ENCODE measurements at places on chromosomes 16 and 17. TPM values are rescaled to one million over a fixed set of nuclear protein-coding genes. Genes with fewer than 3 reads are reported as not detected.

Gene VMO1
- polyA plus RNA-seq: not detected

Gene FOXJ1
- polyA plus RNA-seq: not detected

Gene CCL1
- polyA plus RNA-seq: not detected

Gene CCDC200
- polyA plus RNA-seq: not detected

Gene OR2C1
- polyA plus RNA-seq: not detected

Gene SULT1A1
- 6.5 TPM for polyA plus RNA-seq

Gene KRT9
- not detected for polyA plus RNA-seq

DNA sequence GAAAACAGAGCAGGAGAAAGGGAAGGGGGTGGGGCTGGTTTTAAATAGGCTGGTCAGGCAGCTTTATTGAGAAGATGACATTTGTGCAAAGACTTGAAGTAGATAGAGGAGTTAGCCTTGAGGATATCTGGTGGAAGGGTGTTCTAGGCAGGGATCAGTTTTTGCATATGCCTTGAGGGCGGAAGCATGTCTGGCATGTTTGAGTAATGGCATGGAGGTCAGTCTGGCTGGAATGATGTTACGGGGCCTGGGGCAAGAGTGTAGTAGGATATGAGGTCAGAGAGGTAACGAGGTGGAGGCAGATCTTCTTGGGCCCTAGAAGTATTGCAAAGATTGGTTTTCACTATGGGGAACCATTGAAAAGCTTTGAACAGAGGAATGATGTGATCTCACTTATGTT, 4.8 kb downstream of the RABEP1 start:
- peaks cover 12% of the 10 kb centered on the region for H3K27me3 ChIP-seq
- no peak overlapping the region for H3K27ac ChIP-seq
- DNase-seq: no peak
- H3K4me1 ChIP-seq: peaks cover 47% of the 10 kb centered on the region

DNA sequence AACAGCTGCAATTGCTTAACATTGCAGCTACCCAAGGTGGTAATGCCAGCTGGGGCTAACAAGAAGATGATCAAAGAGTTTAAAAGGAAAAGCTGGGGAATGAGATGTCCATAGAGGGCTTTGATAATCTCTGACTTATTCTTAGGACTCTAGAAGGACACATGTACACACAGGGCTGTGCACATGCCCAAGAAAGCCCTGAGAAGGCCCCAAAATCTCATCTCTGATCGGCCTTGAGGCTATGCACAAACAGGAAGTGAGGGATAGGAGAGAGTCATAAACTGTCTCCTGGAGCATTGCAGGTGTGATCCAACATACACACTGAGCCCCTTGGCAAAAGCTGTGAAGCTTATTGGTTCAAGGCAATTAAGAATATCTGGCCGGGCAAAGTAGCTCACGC, 17.2 kb upstream of the RABEP1 start:
- H3K4me1 ChIP-seq: no peaks in the 10 kb centered on the region
- no peaks in the 10 kb centered on the region for H3K36me3 ChIP-seq
- no peak overlapping the region for H3K4me3 ChIP-seq
- H3K27me3 ChIP-seq: no peaks in the 10 kb centered on the region

- no peak overlapping the region for H3K4me3 ChIP-seq
- no peak overlapping the region for H3K27ac ChIP-seq
- peaks cover 2% of the 10 kb centered on the region for H3K27me3 ChIP-seq
- no peak for DNase-seq
- H3K36me3 ChIP-seq: no peaks in the 10 kb centered on the region
These were observed 17.3 kb downstream of the MGRN1 start for GRCh38 chr16:4641895-4642294.

DNA sequence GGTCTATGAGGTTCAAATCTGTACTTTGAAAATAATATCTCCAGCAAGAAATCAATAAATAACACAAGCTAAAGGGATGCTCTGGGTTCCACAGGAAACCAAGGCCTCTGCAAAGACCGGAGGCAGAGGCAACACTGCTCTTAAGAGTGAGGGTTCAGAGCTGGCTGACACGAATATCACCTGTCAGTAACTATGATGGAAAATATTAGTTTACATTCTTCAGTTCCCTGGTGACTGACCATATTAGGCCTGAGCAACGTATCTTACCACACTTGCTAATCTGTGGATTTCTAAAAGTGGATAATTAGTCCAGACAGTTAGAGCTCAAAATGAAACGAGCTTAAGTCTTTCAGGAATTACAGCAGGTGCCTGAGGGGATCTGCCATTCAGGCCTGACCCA, 459.3 kb downstream of the HS3ST3B1 start:
- H3K4me3 ChIP-seq: no peak overlapping the region
- DNase-seq: no peak
- no peak overlapping the region for H3K27ac ChIP-seq
- peaks cover 6% of the 10 kb centered on the region for H3K4me1 ChIP-seq
- H3K36me3 ChIP-seq: no peaks in the 10 kb centered on the region
- H3K27me3 ChIP-seq: no peaks in the 10 kb centered on the region

DNA sequence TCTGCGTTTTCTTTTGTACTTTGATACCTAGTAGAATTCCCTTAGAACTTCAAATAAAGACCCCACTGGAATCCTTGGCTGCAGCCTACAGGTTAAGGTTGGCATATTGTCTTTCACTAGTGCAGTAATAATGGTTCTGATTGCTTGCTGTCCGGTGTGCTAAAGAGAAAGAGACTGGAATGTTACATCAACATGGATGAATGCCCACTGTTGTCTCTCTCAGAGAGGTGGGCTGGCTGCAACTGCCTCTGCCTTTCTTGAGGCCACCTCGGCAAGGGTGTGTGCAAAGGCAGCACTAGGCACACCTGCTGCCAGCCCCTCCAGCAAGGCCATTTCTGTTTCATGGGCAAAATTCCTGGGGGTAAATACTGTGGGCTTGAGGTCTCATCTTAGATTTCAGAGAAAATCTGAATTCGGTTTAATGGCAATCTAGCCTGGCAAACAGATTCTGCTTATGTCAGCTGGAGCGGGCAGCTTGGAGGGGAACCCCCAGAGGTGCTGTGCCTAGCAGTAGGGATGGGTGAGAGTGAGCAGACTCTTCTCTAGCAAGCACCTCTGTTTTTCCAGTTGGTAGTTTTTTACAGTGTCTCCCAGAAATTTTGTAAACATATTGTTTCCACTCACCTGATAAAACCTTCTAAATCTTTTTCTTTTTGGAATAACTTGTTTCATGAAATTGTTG, 54.0 kb downstream of the MRTFB start:
- H3K27me3 ChIP-seq: no peaks in the 10 kb centered on the region
- no peak for DNase-seq
- no peak overlapping the region for H3K4me3 ChIP-seq
- no peaks in the 10 kb centered on the region for H3K36me3 ChIP-seq
- no peak overlapping the region for H3K27ac ChIP-seq

- peak; percentile 53 for DNase-seq
- peaks cover 22% of the 10 kb centered on the region for H3K4me1 ChIP-seq
- H3K4me3 ChIP-seq: peak overlapping the region; percentile 85
These were observed 441 bp downstream of the VASN start for GRCh38 chr16:4372001-4372577.

DNA sequence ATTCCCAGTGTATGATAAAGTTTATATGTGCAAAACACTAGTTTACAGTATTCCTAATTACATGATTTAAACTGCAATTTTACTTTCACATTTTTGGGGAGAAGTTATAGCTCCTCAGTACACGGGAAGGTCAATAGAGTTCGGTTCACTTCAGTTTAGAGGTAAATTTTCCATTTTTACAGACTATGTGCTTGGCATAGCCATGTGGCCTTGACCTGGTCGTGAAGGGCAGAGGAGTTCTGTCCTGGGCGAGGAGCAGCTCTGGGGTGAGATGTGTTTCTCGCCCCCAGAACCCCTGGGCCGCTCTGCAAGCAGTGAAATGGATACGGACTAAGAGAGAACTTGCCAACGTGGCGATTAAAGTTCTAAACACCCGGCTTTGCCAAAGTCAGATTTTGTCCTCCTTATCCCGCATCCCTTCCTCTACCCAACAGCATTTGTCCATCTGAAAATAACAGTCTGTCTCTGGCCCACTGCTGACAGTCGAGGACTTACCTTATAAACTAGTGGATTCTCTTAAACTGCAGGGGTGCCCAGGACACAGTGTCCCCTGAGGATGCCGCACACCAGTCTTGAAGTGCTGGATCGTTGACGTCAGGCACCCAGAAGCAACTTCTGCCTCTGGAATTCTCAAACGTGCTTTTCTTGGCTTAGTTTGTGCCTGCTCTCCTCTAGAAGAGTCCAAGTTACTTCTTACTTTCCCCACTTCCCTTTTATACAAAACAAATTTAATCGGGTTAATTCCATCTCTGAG, 1.5 kb upstream of the SIAH1 start:
- no peaks in the 10 kb centered on the region for H3K36me3 ChIP-seq
- H3K27ac ChIP-seq: no peak overlapping the region
- peaks cover 16% of the 10 kb centered on the region for H3K4me1 ChIP-seq
- no peak overlapping the region for H3K4me3 ChIP-seq
- H3K27me3 ChIP-seq: peaks cover 9% of the 10 kb centered on the region

- no peaks in the 10 kb centered on the region for H3K4me1 ChIP-seq
- H3K27me3 ChIP-seq: no peaks in the 10 kb centered on the region
- no peak overlapping the region for H3K27ac ChIP-seq
- no peak overlapping the region for H3K4me3 ChIP-seq
- peaks cover 12% of the 10 kb centered on the region for H3K36me3 ChIP-seq
These were observed 19.5 kb downstream of the ATP2A3 start for GRCh38 chr17:3944485-3945388.

- no peak overlapping the region for H3K27ac ChIP-seq
- H3K4me3 ChIP-seq: no peak overlapping the region
- no peak for DNase-seq
- no peaks in the 10 kb centered on the region for H3K4me1 ChIP-seq
These were observed 34.6 kb upstream of the MYOCD start for GRCh38 chr17:12631076-12631475.

DNA sequence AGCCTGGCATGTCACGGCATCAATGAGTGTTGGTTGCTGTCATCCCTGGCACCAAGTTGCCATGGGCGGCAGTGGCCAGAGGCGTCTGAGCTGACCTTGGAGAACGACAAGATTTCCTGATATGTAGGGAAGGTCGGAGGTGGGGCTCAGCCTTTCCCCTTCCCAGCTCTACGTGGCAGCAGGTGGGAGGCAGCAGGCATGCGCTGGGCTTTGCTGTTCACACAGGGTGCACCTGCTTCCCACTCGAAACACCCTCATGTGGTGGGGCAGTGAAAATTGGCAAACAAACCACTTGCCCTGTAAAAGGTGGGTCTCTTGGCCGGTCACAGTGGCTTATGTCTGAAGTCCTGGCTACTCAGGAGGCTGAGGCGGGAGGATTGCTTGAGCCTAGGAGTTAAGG, 12.3 kb upstream of the TFAP4 start:
- no peaks in the 10 kb centered on the region for H3K36me3 ChIP-seq
- H3K27ac ChIP-seq: no peak overlapping the region
- DNase-seq: no peak
- peaks cover 10% of the 10 kb centered on the region for H3K4me1 ChIP-seq

DNA sequence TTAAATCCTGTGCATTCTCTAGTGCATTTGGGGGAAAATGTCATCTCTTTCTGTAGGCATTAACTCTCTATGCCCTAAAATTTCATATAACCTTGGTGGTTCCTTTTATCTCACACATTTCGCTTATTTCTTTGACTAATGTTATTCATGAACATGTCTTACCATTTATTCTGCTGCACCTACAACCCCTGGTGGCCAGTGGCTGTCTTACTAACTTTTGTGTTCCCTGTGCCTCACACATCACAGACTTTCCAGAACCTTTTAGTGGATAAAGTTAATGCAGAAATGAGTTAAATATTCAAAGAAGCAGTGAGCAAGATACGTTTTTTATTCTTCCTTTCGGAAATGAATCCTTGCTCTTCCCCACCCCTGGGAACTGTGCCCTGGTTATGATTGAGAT, 111.9 kb downstream of the CDH13 start:
- no peak overlapping the region for H3K27ac ChIP-seq
- H3K4me1 ChIP-seq: peaks cover 10% of the 10 kb centered on the region
- H3K27me3 ChIP-seq: peaks cover 11% of the 10 kb centered on the region
